ENCODE measurements at places on chromosomes 12 and 14. TPM values are rescaled to one million over a fixed set of nuclear protein-coding genes. Genes with fewer than 3 reads are reported as not detected.

Gene E2F7
- 25.2 TPM for total RNA-seq

Gene SYNE3
- total RNA-seq: not detected

Gene KCNMB4
- 12.7 TPM for total RNA-seq

Gene OR4E2
- not detected for total RNA-seq

Gene OTX2
- total RNA-seq: 33.9 TPM

Gene CPNE6
- total RNA-seq: not detected

Data from H1 (cell line).